CD4-positive, alpha-beta T cell treated with Interleukin-2 at 100 ng/mL for 4 hours (primary cell): ENCODE measurements at places on chromosomes 11 and 22.
A peak's percentile ranks its signal among the peaks of the same experiment; 100 is the strongest.

DNA sequence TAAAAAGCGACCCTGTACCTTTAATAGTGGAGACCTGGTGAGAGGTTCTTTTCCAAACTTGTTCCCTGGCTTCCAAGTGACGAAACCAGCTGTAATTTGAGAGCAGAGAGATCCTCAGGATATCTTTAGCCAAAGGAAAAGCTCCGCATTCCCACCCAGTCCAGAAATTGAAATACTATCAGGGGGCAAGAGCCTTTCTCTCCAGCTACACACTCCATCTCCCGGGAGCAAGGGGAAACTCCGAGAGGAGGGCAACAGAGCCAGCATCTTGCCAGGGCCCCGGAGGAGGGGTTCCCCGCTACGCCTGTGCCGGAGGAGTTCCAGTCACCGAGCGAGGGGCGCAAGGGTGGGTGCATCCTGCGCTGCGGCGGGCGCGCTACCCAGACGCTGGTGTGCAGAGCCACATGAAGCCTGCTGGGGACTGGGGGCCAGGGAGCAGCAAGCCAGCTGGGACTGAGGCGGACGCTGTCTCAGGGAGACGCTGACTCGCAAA lies at the start of gene FIBIN:
Gene FIBIN (plus strand): TSS at position 148 of the 493 bp plus-strand sequence. CDS start 415 bp downstream, outside the sequence.
- no peak for DNase-seq

GRCh38 chr11:102187416-102188151 lies 77.3 kb downstream of the YAP1 start:
- DNase-seq = no peak

GRCh38 chr11:44241851-44242250 lies 68.1 kb downstream of the ALX4 start:
- DNase-seq = no peak

DNA sequence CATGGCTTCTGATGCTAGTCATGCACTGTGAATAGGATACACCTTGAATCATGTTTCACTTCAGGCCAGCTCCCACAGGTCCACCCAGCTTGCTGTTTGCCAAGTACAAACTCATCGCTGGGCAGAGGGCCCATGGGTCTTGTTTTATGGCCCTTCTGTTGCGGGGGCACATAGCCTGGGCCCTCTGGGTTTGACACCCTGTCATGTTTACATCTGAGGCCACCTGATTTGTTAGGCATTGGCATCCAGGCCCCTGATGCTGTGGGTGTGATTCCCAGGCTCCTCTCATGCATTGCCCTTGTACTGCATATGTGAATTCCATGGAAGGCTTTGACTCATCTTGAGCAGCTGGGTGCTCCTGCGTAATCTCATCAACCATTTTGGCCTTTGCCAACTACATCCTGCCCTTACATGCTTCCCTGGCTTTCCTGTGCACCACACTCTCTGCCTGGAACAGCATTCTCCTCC lies 32.6 kb downstream of the PPFIBP2 start:
- no peak for DNase-seq

GRCh38 chr11:80320226-80320625 lies 879.4 kb upstream of the TENM4 start:
- DNase-seq = no peak

DNA sequence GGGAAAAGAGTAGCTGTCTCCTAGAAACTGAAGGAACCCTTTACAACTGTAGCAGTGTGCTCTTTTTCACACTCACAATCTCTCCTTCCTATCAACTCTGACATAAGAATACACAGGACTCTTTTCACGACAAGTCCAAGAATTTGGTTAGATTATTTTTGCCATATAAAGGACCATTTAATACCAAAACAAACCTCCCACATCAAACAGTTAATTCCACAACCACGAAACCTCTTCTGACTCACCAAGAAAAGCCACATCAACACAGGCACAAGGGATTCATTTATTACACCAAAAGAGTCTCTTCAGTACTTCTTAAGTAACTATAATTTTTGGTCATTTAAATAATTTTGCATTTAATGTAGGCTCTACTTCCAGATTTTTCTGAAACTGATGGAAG lies 222.6 kb upstream of the PITPNB start:
- no peak for DNase-seq

- DNase-seq = no peak
Observed at GRCh38 chr11:115499891-115500290, 4.3 kb downstream of the CADM1 start.

GRCh38 chr11:35215945-35216344 lies 77.0 kb downstream of the CD44 start:
- DNase-seq = no peak

DNA sequence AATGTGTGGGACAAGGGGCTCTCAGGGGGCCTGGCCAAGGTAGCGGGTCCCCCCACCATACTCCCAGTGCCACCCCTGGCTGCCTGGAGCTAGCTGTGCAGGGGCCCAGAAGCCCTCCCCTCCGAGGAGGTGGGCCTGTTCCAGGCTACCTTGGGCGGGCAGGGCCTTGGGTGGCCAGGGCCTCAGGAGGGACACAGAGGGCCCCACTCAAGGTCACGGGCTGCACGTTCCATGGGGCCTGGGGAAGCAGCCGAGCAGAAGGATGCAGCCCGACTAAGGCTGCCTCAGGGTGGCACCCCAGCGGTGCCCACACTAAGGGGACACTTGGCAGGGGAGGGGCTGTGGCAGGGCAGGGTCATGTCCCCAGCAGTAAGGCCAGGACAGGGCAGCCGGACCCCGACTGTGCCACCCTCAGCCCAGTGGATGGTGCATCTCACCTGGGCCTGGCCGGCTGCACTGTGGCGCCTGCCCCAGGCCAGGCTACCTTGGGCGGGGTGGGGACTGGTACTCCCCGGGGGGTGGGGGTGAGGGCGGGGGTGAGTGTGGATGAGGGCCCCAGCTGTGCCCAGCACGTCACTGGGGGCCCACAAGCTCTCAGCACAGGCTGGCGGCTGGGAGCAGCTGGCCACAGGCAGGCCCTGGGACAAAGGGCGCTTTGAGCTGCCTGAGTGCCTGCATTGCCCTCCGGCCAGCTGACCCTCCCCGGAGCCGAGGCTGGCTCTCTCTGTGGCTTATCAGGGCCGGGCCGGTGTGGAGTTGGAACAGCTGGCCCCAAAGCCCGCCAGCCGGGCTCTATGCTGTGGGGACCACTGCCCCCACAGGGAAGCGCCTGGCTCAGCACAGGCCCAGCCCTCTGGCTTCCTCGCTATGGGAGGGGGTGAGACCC lies 117.1 kb downstream of the KCNQ1 start:
- DNase-seq = no peak

GRCh38 chr11:113773092-113773415 lies 438 bp downstream of the ZW10 start:
- DNase-seq = no peak

GRCh38 chr11:76901144-76901543 lies 40.4 kb downstream of the ACER3 start:
- DNase-seq = no peak

DNA sequence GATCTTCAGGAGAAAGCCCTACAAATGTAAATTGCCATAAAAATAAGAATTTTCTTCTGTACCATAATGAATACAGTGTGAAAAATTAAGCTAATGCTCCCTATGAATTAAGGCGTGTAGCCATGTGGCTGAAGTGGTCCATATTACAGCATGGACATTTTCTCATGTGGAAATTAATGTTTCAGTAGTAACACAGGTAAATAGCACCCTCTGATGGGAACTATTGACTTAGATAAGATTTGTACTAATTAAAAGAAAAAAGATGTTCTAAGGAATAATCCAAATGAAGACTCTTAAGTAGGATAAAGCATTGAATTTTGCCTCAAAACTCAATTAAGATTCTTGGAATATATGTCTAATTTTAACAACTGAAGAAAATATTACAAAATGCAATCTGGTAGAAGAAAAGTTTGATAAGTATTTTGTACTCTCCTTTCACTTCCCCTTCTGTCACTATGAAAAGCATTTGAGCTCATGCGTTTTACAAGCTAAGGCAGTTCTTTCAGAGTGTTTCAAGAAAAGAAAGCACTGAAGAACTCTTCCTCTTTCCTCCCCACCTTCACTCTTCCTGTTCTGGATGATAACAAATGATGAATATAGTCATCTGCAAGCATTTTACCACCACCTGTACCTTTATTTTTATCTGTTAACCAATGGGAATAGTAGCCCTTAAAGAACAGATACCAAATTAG lies 9.9 kb upstream of the OR8D2 start:
- no peak for DNase-seq

GRCh38 chr11:35856756-35857155 lies 87.1 kb upstream of the LDLRAD3 start:
- DNase-seq = no peak

DNA sequence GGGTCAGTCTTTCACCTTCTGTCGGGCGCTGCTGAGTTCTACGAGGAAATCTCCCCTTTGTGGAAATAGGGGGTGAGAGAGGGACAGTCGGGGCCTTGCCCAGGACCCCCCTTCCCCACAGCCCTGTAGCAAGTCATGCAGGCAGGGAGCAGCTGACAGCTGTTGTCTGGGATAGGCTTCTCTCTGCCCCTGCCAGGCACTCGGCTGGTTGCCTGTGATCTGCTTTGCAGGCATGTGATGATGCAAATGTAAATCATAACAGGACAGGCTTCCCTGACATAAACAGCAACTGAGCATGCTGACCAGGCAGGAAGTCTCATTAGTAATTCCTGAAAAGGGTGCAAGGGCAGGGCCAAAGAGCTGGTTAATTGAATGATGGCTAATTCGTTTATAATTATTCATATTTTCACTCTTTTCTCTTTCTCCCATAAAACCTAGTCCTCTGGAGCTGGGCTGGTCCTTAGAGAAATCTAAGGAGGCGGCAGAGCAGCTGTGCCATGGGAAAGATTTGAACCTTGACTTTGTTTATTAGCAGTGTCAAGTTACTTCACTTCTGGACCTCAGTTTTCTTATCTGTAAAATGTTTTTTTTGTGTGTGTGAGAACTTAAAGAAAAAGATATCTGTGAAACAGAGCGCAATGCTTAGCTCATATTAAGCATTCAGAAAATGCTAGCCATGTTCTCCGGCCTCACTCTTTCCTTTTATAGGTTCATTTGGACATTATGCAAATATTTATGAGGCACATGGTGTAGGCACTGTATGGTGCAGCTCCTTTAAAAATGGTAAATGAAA lies 129.7 kb downstream of the LDLRAD3 start:
- DNase-seq = no peak

GRCh38 chr11:16799890-16800289 lies 61.4 kb downstream of the C11orf58 start:
- no peak for DNase-seq

DNA sequence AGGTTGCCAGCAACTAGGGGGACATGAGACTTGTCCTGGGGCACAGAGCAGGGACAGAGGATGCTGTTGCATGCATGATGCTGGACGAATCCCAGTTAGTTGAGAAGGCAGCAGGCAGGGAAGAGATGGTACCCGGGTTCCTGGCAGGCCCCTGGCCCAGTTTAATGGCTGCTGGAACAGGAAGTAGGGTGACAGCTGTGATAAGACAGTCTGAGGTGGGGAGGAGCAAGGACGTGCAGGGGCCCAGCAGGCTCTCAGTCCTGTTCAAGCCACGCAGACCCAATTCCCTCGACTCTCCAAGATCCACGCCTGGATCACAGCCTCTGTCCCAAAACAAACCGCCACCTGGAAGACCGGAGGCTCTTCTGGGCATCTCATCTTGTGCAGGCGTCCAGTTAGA lies 32.0 kb downstream of the LRRC10B start:
- DNase-seq = no peak

GRCh38 chr11:61007383-61007955 lies 36.0 kb downstream of the CD6 start:
- DNase-seq = no peak

DNA sequence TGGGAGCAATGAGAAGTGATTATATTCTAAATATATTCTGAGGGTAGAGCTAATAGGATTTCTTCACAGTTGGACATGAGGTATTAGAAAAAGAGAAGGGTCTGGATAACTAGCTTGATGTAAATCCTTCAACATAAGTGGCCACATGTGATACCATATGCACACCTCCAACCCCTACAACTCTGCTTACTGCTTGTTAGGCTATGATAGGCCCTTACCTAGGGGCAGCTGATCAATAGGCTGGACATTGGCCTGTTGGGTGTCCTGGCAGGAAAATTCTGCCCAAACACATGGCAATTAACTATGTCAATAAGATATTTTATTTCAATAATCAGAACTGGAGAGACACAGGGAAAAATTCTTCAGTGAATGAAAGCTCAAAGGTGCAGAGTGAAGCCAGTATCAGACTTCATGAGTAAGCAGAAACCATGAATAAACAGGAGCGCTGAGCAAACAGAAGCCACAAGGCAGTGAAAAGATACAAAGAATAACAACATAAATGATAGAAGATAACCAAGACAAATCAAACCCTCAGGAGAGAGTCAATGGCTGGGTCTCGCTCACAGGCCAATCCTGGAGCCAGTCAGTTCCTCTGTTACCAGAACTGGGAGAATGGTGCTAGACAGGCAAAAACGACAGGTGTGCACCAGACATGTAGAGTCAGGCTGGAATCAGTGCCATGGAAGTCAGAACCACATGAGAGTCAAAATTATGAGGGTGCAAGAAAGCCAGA lies 46.3 kb upstream of the PSMA1 start:
- no peak for DNase-seq

GRCh38 chr22:28607795-28608194 lies 71.8 kb downstream of the TTC28 start:
- DNase-seq = no peak

GRCh38 chr22:49767355-49768062 lies 60.2 kb downstream of the BRD1 start:
- DNase-seq = peak; percentile 55

DNA sequence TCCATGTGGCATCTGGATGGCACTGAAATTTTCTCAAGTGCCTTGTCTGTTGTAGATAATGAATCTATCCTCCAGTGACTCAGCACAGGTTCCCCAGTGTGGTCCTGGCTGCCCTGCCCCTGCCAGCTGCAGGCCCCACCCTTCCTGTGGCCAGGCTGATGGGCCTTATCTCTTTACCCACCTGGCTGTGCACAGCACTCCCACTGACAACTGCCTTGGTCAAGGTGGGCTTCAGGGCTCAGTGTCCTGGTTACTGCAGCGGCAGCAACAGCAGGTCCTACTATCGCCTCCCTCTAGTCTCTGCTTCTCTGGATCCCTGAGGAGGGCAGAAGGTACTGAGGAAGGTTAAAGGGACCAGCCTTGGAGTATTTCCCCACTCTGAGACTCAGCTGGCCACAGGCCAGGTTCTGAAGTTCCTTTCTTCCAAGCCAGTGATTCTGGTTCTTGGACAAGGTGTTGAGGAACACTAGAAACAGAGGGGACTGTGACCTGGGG lies 3.1 kb downstream of the HMBS start:
- no peak for DNase-seq
